ENCODE measurements at places on chromosomes 5 and 9.

DNA sequence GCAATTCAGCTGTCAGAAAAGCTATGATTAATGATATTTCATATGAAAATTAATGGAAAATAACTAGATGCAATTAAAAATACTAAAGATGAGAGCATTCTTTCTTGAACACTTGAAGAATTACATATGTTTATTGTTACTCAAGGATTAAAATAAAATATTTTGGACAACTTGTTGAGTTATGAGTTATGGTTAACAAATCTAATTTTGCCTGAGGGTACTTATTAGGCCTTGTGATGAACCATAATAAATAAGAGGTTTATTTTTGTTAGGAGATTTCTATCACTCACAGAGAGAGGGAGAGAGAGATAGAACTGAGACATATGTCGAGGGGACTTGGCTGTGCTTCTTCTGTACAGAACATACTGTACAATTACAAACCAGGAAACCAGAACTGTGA lies 183.7 kb downstream of the ISL1 start:
- DNase-seq: no peak

- DNase-seq: no peak
Observed at GRCh38 chr5:149799119-149799623, 69.1 kb downstream of the PPARGC1B start.

- peak; percentile 13 for DNase-seq
Observed at GRCh38 chr5:89580976-89581375, 698.0 kb upstream of the MEF2C start.

DNA sequence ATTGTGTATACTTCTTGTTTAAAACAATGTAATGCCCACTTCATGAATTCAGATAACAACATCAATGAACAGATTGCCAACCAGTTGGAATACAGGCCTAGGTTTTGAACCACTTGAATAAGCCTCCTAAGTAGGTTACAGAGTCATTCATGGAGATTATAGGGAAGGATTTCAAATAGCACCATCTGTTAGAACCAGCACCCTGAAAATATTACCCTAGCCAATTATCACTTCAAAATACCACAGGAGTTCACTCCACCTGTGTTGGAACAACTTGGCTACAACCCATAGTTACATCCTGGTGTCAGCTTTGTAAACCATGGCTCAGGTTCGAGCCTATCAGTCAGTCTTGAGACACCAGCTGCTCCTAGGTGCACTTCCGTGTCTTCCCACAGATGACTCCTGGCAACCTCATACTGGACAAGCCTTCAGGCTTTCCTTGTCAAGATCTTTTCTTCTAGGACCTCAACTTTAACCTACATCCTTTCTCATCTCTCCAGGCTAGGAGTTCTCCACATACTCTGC lies 350.0 kb downstream of the DEPDC1B start:
- DNase-seq: no peak

GRCh38 chr5:79834098-79834753 lies 144.6 kb downstream of the CMYA5 start:
- no peak for DNase-seq

DNA sequence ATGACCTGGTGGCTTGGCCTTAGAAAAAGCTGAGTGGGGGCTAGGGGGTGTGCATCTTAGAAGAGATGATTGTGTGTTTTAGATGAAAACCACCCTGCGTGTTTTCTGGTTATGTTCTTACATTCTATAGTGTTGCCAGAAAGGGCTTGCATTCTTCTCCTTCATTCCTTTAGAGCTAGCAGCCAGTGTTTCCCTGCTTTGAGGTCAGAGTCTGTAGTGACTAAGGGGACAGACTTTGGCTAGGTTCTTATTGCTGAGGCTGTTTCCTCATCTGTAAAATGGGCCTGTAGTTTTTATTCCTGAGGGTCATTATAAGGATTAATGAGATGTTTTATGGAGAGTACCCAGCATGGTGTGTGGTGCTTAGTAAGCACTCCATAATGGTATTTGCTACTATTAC lies 6.4 kb downstream of the MAST4 start:
- DNase-seq: no peak

DNA sequence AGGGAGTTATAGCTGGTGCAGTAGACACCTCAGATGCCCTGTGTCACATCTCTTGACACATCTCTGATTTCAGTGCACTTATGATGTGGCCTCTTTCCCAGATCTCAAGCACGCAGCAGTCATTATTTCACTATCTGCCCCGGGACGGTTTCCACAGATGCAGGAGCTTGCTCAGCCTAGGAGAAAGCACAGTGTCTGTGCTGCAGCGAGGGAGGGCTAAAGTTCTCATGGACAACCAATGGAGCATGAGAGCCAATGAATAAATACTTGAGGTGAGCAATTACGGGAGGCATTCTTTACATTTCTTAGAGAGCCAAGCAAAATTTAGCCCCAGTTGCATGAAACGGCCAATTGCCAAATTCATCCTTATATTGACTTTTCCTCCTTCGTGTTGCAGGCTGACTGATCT lies 7.4 kb upstream of the MOB3B start:
- no peak for DNase-seq

DNA sequence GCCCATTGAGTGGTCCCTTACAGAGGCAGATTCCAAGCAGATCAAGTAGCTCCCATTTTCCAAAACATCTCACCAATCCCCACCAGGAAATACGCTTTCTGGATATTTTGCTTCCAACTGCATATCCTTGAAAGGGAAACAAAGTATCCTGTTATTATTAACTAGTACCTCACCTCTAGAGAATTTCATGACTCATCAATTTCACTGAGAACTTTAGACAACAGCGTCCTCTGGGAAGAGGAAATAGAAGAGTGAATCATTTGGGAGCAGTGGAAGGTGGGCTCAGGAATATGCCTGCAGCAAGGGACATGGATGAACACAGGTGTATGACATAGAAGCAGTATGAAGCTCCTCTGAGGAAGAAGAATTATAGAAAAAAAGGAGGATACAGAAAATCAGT lies 186.7 kb downstream of the MARCHF11 start:
- DNase-seq: no peak

- DNase-seq: no peak
Observed at GRCh38 chr9:35731415-35732184, 395 bp downstream of the TLN1 start.

DNA sequence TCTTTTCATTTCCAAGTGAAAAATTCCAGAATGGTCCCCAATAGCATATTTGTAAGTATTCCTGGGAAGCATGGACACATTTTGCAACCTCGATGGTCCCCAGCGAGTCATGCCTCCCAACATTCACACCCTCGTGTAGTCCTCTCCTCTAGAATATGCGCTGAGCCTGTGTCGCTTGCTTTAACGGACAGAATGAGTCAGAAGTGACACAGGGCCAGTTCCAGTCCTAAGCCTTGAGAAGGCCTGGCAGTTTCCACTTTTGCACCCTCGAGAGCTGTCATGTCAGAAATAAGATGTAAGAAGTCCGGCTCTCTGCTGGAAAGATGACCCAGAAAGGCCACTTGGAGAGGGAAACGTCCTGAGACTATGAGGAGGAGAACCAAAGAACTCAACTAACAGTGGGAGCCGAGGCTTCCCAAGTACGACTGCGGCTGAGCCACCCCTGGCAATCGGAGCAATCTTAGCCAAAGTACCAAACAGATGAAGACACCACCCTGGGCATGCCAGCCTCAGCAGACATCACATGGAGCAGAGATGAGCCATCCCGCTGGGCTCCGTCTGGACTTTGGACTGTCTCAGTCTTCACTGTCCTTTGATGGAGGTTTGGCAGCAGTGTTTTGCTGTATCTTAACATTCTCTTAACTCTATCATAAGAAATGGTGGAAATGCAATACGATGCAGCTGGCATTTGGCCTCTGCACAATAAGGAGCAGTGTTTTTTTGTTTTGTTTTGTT lies 42.6 kb upstream of the GFPT2 start:
- DNase-seq: no peak

DNA sequence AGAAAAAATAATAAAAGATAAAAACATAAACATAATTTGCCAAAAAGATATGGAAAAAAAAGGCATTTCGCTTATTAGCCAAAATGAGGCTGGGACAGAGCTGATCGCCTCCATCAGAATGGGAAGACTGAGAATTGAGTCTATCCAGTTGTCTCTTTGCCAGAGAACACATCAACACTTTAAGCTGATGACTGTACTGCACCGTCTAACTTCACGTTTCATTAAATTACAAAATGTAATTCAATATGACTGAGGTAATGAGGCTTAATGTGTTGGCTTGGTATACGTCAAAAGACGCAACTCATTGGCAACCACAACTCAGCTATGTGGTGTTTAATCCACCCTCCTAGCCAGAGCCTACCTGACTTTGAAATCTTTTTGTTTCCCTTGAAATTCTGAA lies 462.7 kb upstream of the CD180 start:
- no peak for DNase-seq

- peak; percentile 42 for DNase-seq
Observed at GRCh38 chr9:134399435-134400056, 73.3 kb downstream of the RXRA start.

DNA sequence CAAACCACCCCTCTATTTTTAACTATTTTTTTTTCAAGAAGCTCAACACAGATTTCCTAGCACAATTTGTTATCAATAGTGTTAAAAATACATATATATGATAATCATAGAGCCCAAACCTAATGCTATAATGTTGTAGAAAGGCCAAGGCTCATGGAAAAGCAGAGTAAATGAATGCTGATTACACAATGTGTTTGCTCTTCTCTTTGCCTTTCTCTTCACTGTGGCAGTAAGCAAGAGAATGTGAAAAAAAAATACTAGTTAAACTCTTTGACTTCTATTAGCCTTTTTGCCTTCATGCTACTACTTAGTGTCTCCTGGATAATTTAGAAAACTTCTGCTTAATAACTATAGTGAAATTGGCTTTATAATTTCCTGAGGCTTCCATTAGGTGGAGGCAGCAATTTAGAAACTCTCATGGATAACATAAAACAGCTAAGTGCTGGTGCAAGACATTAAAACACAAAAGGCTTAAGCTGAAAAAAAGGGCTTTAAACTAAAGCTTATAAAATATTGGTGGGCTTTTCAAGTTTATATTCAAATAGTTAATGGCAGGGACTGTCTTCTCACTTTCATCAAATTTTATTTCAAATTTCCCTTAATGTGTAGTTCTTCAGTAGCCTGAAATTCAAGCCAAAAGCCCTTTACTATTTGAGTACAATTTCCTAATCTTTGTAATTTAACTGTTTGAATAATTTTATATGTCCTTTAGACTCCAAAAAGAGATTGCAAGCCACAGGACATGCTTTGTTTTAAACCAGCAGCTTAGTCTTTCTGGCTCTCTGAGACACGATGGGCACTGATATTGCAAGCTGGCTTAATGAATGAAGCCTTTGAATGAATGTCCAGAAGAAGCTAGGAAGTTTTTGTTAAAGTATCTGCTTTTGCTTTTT lies 2031.8 kb upstream of the CDH6 start:
- DNase-seq: no peak

DNA sequence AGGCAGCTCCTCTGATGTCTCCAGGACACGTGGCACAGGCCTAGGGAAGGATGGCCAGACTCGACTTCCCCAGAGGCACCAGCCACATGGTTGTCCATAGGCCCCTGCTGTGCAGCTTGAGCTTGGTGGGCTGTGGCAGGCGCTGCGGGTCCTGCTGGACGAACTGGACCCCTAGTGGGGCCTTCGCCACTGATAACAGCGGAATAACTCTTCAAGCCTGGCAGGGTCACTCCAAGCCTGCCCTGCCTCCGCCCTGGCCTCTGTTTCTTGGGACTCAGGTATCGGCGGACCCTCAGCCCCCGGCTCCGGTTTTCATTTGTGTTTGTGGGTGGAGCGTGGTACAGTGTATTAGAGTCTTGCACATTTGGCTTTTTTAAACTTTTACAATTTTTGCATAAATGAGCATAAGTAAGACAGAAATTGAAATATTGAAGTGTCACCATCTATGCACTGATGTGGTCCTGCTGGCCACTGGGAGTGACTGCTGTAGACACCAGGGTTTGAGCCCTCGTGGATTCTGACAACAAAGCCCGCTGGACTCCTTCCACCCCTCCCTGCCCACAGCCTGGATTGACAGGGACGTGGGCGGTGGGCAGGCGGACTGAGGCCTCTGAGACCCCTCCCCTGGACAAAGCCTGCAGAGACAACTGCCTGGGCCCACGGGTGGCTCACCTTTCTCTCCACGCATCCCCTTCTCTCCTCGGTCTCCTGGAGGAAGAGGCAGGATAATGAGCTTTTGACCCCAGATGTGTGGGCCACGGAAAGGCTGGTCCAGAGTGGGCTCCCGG lies 3.8 kb downstream of the FCN1 start:
- no peak for DNase-seq

DNA sequence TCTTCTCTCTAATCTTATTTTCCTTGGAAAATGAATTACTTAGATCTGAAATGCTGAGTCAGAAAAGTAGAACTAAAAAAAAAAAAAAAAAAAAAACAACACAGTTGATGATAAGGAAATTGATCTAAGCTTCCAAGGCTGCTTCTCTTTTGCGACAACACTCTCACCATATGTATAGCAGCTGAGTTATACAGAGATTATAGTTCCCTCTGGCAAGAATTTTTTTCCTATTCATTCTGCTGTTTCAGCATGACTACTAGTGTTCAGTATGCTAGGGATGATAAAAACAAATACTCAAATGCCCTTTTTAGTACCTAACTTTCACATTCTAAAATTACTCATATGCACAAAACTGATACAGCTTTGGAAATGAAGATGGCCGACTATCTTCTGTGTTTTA lies 267.3 kb downstream of the MLLT3 start:
- DNase-seq: no peak

DNA sequence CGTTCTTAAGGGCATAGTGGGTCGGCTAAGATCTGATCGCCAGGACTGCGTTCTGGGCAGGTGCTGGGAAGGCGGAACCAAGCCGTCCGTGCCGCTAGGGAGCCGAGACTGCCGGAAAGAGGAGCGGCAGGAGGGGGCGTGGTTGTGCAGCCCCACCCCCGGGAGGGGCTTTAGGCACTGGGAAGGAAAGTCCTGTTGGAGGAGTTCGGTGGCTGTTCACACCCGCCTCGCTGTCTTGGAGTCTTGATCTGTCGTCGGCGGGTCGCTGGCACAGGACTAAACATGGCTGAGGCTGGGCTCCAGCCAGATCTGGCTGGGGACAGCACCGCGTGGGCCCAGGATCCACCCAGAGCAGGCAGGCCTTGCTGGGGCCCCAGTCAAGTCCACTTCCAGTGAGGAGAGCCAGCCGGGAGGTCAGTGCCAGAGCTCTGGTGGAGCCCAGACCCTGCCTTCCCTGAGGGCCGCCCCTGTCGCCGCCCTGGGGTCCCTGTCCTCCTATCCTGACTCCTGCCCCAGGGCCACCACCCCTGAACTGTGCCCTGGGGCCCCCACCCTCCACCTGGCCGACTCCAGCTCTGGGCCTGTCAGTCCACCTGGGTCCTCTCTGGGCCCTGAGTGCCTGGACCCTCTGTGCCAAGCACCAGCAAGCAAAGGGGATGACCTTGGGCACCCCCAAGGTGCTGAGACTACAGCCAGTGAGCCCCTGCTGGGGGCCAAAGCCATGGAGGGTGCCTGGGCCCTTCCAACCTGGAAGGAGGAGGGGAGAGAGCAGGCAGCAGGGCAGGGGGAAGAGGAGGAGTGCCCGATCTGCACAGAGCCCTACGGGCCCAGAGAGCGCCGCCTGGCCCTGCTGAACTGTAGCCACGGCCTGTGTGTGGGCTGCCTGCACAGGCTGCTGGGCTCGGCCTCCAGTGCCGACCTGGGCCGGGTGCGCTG lies 4.5 kb downstream of the RNF208 start:
- DNase-seq: no peak

GRCh38 chr9:34899535-34900158 lies 58.4 kb upstream of the PHF24 start:
- peak; percentile 85 for DNase-seq
